LHCN-M2 (cell line): ENCODE measurements at places on chromosomes 3 and 15.

GRCh38 chr15:98568382-98569017 lies 79.8 kb upstream of the IGF1R start:
- peak; percentile 44 for DNase-seq

DNA sequence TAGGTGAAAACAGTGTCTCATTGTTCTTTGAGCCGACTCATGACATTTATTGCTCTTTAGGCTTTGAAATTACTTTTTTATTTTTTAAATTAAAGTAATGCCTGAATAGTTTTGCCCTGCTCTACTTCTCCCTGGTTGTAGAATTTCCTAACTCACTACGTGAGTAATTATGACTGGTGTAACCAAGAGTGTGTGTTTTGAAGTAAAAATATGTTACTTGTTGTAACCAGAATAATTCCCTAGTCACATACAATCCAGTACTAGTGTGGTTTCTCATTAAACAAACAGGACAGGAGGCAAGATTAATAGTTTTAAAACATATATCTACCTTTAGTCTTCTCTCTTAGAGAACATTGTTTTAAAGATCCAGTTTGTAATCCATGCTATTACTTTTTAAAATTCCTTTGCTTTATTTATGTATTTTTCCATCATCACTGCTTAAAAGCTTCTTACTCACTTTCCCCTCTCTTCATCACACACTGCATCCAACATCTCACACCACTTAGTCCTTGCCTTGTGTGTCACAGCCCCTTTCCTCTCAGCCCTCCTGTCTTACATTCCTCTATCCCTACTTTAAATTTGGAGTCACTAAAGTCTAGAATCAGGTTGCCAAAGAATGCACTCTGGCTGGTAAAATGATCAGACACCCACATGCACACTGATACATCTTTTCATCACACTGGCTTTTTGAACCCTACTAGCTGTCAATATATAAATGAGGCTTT lies 219.7 kb downstream of the WNT5A start:
- DNase-seq: peak; percentile 70

GRCh38 chr3:139310474-139310933 lies 33.3 kb upstream of the MRPS22 start:
- peak; percentile 94 for DNase-seq

GRCh38 chr3:71226565-71227269 lies 356.8 kb downstream of the FOXP1 start:
- DNase-seq: peak; percentile 50
